Sciatic nerve (tissue), 2 donors: ENCODE measurements at places on chromosomes 2 and 18. TPM values are rescaled to one million over a fixed set of nuclear protein-coding genes. Genes with fewer than 3 reads are reported as not detected.

DNA sequence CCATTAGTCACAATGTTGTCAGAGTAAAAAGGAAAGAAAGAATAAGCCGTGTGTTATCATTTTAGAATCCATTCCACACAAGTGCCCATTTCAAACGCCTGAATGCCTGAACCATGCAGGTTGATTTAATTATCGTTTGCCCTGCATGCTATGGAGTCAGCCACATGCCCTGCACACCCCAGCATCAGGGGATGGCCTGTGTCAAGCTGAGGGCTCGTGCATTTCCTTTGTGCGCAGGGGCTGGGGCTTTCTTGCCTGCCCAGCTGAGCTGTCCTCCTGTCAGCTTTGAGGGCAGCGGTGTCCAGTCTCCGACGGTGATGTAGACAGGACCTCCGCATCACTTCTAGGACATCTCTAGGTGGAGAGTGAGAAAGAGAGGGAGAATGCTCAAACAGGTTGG is 200.4 kb downstream of the TSN start:
- no peak for DNase-seq

GRCh38 chr2:24409700-24410556 is 49.6 kb upstream of the ITSN2 start:
- no peak for DNase-seq

ALLC gene
- total RNA-seq: 7.6 TPM

NTSR2 gene
- not detected for total RNA-seq
